Subcutaneous preadipocyte (primary cell): ENCODE measurements at places on chromosomes 7 and 10. TPM values are rescaled to one million over a fixed set of nuclear protein-coding genes. Genes with fewer than 3 reads are reported as not detected.

PALD1 gene
- 0.20 TPM in 1 of 2 replicates, not detected in the other for total RNA-seq

CLCN1 gene
- total RNA-seq = not detected in 2 replicates

PLEKHS1 gene
- total RNA-seq = not detected in 2 replicates

FXYD4 gene
- total RNA-seq = not detected in 2 replicates

ANKRD2 gene
- 1.8 and 2.9 TPM in 2 replicates for total RNA-seq

HMX2 gene
- total RNA-seq = not detected in 2 replicates

H2BK1 gene
- total RNA-seq = not detected in 2 replicates

ITGA8 gene
- not detected in 2 replicates for total RNA-seq

CFAP43 gene
- under 0.01 and 0.39 TPM in 2 replicates for total RNA-seq

NODAL gene
- total RNA-seq = not detected in 2 replicates

PRR15 gene
- total RNA-seq = under 0.01 TPM in 1 of 2 replicates, not detected in the other

AKR1D1 gene
- total RNA-seq = not detected in 2 replicates
